ENCODE measurements at places on chromosomes 5 and 9. TPM values are rescaled to one million over a fixed set of nuclear protein-coding genes. Genes with fewer than 3 reads are reported as not detected.

The GSN gene
- polyA plus RNA-seq, result 316 TPM

The ZNF366 gene
- 4.0 TPM for polyA plus RNA-seq

The NAIF1 gene
- polyA plus RNA-seq, result 7.0 TPM

The NRARP gene
- polyA plus RNA-seq, result 3.9 TPM

The FOXI1 gene
- not detected for polyA plus RNA-seq

- no peak for DNase-seq
Observed at GRCh38 chr9:22031655-22032411, 22.7 kb upstream of the CDKN2B start.

DNA sequence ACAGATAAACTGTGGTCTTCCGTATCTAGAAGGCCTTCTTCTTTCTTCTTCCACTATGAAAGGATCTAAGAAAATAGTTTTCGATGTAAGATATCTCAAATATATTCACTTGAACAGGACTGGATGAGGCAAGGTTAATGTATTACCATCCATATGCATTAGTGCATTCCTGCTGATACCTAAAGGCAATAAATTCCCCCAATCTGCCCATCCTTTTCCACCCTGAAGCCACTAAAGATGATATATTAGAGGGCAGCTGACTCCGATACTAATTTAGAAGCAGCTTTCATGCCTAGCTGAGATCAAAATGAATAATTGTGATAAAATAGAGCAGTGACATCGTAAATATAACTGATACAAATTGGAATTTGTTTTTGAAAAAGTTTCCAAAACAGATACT, 63.3 kb downstream of the DEPDC1B start:
- DNase-seq, result no peak

GRCh38 chr5:68139611-68140441, 75.7 kb upstream of the PIK3R1 start:
- DNase-seq, result no peak

GRCh38 chr9:125881042-125881441, 133.9 kb downstream of the PBX3 start:
- DNase-seq, result no peak

GRCh38 chr9:93278144-93278543, 94.2 kb downstream of the WNK2 start:
- no peak for DNase-seq

- no peak for DNase-seq
Observed at GRCh38 chr5:25181249-25181648, 536.5 kb upstream of the CDH10 start.

GRCh38 chr5:32542216-32543059, 42.9 kb upstream of the SUB1 start:
- no peak for DNase-seq

DNA sequence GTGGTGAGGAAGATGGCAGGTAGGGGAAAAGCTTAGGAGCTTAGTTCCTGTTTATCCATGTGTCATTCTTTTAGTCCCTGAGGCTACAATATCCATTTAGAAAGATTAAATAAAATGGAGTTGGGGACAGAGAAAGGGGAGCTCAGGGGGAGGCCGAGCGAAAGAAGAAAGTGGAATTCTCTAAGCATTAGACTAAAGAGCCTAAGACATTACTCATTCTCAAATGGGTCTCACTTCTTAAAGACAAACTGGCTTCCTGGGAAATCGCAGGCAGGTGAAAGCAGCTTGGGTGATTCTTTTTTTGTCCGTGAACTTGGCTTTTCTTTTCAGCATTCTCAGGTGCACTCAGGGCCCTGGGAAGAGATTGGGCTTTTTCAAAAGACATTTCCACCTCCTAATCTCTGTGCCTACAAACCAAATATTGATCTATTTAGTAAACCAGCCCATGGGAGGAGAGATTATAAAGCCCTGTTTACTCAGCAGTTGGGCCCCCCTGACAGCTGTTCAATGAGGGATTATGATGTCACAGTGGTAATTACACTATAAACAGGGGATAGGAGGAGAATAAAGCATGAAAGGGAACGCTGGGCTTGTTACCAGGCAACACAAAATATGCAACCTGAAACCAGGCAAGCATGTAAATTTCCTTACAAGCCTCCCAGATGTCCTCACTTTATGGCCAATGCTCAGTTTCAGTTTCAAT, 584.0 kb downstream of the ACTL7B start:
- peak; percentile 75 for DNase-seq

DNA sequence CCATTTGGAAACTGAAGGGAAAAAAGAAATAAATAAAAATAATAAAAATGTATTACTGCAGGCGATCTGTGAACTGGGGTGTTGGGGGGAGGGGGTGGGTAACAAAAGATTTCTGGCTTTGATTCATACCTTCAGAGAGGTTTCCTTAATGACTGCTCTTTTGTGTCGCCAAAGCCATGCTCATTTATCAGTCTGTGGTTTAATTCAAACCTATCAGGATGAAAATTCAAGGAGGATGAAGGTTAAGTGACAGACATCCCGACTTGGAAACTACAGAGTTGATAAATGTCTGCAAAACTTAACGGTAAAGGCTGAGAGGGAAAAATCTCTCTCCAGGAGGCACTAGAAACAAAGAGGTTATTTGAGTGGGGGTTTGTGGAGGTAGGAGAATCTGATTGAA, 278.2 kb downstream of the PSAT1 start:
- no peak for DNase-seq

- DNase-seq, result no peak
Observed at GRCh38 chr5:144103611-144104485, 66.6 kb downstream of the YIPF5 start.

DNA sequence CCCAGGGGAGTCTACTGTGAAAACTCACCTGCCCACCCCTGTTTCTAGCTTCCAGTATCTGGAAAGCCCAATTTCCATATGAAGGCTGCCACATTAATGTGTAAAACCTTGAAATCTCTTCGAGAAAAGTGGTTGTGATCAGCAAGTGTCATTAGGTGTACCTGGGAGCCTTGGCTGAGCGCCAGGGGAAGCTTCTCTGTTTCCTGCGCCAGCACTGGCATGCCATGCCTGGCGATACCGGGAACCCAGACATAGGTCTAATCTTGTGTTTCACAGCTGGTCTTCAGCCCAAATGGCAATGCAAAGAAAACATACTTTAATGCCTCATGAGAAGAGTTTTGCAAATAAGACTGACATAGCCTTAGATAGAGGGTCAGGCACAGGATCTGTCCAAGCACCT, 101.6 kb downstream of the TENT4A start:
- DNase-seq, result no peak

DNA sequence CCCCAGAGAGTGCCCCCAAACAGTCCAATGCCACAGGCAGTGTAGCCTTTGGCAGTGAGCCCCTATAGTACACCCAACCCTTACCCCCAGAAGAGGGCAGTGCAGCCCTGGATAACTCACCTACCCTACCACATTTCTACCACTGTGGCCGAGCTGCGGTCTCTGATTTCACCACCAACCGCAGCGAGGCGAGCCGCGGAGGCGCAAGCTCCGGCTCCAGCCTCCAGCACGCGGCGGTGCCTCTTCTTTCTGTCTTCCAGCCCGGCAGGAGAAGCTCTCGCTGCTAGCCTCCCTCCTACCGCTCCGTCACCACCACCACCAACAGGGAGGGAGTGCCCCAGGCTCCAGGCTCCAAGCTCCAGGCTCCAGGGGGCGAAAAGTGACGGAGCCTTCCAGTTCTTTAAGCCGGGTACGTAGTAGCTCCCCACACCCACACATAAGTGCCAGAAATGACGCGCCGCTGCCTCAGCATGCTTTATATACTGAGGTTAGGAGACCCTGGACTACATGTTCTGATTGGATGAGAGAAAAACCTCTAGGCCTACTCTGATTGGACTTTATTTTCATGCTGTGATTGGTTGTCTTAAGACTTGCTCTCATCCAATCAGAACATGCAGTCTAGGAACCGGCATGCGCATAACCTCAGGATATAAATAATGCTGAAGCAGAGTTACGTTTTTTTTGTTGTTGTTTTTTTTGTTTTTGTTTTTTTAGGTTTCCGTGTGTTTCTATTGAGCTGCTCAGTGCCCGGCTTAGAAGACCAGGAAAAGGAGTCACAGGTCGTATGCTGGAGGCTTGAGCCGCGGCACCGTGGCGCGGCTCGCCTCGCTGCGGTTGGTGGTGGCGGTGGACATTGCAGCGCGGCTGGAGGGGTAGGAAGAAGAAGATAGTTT, at the start of gene PCAT7:
PCAT7 (plus strand) TSS at position 645 of the 893 bp plus-strand sequence.
- peak; percentile 24 for DNase-seq

- DNase-seq, result peak; percentile 38
Observed at GRCh38 chr5:154858972-154859871, 795 bp downstream of the CNOT8 start.

DNA sequence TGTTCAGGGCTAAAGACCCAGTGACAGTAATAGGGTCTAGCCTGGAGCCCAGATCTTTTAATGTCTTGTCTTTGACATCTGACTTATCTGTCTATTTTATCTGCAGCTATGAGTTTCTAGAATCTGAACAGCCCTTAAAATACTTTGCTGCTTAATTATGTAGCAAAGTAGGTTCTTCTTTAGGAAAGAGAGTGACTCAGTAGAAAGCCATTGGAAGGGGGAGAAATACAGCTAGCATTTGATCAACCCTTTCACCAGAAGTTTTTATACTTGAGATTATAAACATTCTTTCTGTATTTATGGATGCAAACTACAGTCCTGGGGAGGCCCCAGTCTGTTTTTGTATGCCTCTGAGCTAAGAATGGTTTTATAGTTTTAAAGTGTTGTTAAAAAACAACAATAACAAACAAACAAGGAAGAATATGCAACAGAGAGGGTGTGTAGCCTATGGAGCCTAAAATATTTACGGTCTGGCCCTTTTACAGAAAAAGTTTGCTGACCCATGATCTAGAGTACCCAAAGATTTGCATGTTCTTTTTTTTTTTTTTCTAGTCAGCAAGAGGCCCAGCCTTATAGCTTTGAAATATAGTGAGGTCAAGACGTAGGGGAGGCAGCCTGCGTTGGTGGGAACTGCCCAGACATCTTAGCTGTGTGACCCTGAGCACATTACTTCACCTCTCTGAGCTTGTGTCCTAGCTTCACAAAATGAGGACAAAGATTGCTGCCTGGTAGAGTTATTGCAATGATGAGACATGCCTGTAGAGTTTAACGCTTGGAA, 9.7 kb downstream of the GSN start:
- no peak for DNase-seq

GRCh38 chr5:149759986-149760853, 30.1 kb downstream of the PPARGC1B start:
- DNase-seq, result no peak

GRCh38 chr9:97632985-97633858, at the start of the genes NCBP1 and TSTD2:
TSS of gene NCBP1 (plus strand) at chr9:97633821. CDS start at chr9:97633882, 61 bp downstream.
TSS of gene TSTD2 (minus strand) at chr9:97633368. CDS start at chr9:97627562, 5,806 bp downstream.
- peak; percentile 96 for DNase-seq

- DNase-seq, result peak; percentile 78
Observed at GRCh38 chr5:56588636-56589480, 226.5 kb upstream of the MAP3K1 start.

- no peak for DNase-seq
Observed at GRCh38 chr5:54742417-54742891, 224.9 kb downstream of the SNX18 start.

DNA sequence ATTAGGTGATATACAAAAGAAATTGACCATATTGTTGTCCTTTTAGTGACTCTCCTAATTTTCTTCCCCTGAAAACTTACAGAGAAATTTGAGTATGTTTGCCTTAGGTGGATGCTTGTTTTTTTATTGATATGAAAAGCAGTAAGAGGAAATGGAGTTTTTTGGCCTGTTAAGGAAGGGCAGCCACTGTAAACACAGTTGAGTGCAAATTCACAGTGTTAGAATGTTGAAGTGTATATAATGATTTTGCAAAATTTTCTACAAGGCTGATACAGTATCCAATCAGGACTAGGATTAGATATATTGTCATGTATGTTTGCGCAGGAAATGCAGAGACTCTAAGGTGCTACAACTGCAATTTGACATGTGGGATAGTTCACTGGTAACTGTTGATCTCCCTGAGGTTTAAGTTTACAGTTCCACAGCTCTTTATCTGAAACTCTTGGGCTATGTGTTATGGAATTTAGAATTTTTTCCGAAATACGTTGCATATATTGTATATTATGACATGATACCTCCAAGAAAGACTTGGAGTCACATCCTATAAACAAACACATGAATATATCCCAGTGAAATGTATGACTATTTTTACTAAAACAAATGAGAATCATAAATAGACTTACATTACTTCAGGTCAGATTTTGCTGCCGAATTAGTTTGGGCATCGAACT, 62.5 kb downstream of the FXN start:
- no peak for DNase-seq

DNA sequence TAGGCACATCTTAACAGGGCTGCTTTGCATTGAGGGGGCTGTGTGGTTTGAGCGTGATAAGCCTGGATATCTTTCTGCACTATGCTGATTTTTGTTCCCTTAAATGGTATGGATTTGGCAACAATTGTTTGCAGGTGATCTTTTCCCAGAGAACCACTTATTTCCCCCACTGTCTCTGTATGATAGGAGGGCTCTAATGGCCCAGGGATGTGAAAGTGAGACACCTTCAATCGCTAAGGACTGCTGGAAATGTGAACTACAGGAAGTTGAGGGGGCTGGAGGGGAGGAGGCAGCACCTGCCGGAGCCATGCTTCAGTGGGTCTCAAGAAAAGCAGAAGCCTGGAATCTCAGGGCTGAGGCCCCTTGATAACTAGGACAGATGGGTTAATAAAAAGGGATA, 29.4 kb downstream of the SYK start:
- DNase-seq, result no peak

DNA sequence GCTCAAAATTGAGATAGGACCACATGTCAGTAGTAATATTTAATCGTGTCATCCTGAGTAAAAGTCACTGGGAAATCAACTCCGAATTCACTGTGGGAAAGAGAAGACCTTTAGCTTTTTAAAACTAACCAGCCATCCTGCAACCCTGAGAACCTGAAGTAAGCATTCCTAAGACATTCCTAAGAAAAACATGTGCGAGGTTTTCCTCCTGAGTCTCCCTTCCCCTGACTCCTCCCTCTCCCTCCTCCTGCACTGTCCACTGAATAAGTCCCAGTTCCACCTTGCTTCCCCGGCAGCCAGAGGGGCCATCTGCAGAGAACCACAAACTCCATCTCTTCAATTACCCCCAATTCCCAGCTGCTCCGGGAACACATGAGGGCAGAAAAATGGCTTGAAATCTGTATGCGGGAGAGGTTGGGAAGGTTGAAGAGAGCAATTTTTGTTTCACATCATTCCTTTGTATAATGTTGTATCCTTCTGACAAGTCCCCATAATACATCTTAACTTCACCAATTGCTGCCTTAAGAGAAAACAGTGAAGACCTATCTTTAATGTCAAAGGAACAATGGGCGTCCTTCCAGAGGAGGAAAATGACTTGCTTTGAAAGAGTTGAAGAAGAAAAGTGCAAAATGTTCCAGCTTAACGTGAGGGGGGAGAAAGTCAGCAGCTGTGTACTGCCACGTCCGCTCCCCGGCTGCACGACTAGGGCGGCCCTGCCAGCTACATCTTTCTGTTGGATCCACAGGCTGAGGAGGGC, 186.3 kb downstream of the ZNF462 start:
- DNase-seq, result no peak

GRCh38 chr9:3299872-3300271, 225.9 kb downstream of the RFX3 start:
- no peak for DNase-seq

- DNase-seq, result no peak
Observed at GRCh38 chr9:124355039-124355940, 60.0 kb downstream of the PSMB7 start.
